ENCODE measurements at places on chromosomes 12 and 14.

GRCh38 chr14:69291396-69291795 lies 31.4 kb downstream of the GALNT16 start:
- DNase-seq, result no peak

DNA sequence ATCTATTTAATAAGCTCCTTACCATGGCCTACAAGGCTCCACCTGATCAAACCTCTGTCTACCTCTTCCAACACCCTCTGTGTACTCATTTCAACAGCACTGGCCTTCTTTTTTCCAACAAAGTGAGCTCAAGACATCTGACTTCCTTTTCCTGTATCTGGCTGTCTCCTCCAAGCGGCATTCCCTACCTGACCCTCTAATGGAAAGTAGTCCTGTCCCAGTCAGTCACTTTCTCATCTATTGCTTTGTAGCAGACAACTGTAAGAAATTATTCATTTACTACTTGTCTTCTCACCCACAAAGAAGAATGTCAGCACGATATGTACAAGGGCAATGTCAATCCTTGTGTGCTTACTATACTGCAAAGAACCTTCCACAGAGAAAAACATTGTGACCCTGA lies 149.6 kb downstream of the MED13L start:
- no peak for DNase-seq

- no peak for DNase-seq
These were observed 39.5 kb upstream of the TOMM20L start for GRCh38 chr14:58356268-58356667.

GRCh38 chr12:51626629-51627028 lies 35.6 kb downstream of the SCN8A start:
- DNase-seq, result no peak

DNA sequence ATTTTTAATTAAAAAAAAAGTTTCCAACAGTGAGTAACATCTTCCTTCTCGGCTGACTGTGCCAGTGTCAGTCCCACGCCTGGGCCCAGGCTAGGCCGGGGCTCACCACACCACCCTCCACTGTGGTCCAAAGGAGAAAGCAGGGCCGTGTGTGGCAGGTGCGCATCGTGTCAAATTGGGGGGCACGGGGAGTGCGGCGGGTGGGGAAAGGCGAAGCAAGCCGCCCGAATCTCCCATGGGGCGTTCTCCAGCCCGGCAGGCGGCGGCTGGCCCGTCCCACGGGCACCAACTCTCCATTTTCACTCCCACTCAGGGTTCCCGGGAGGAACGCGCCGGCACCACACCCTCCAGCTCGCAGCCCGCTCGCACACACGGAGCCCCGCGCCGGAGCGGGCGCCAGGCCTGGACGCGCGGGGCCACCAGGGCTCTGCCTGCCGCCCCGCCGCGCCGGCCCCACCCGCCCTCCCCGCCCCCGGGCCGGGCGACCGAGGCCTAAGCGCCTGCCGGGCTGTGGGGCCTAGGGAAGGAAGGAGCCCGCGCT lies 604 bp downstream of the EEA1 start:
- peak; percentile 59 for DNase-seq

DNA sequence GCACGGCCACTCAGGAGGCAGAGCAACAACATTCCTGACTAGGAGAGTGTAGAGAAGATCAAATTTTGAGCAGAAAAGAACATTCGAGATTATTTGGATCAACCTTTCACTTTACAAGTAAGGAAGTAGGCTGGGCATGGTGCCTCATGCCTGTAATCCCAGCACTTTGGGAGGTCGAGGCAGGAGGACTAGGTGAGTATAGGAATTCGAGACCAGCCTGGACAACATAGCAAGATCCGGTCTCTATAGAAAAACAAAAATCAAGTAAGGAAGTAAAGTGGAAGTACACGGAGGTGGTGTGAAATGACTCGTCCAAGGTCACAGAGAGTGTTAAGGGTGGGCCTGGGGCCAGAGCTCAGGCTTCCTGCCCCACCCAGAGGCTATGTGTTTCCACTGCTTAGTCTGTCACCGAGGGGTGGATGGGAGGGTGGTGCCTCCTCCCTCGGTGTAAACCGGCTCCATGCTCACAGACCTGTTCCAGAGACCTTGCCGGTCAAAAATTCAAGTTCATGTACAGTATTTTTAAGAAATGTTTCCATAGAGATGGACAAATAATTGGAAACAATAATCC lies 51.9 kb downstream of the MAP1LC3B2 start:
- no peak for DNase-seq

DNA sequence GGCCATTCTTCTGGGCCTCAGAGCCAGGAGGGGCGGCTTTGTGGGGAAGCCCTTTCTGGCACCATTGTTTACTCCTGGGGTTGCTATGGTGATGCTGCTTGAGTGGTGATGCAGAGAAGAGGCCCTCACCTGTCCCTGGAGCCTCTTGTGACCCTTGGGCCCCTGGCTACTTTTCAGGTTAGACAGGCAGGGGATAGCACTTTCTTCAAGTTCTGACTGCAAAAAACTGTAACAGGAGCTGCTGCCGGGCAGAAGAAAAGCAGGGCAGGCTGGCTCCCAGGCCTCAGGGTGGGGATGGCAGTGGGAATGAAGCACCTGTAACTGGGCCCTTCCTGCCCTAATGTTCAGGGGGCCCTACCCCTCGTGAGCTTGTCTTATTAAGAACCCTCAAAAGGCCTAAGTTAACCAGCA lies at the start of gene TEX52:
Gene TEX52 (minus strand): TSS at position 19 of the 411 bp plus-strand sequence. CDS start 13 bp downstream, at position 6.
- DNase-seq, result no peak

DNA sequence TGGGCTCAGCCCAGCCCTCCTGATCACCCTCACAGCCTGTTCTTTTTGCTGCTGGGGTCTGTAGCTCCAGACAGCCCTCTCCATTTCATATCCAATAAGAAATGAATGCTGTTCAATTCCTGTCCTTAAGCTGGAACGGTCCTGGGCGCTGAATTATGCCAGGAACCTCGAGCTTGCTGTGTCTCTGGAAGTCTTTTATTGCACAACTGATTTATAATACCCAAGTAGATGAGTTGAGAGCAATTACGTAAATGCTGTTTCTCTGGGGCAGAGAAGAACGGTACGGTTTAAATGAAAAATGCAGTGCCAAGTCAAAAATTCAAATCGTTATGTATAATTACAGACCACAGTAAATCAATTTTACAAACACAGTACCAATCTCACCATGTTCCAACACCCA lies 161.0 kb downstream of the SAMD4A start:
- peak; percentile 61 for DNase-seq

- peak; percentile 55 for DNase-seq
These were observed 34.0 kb upstream of the ETV6 start for GRCh38 chr12:11615481-11615880.

DNA sequence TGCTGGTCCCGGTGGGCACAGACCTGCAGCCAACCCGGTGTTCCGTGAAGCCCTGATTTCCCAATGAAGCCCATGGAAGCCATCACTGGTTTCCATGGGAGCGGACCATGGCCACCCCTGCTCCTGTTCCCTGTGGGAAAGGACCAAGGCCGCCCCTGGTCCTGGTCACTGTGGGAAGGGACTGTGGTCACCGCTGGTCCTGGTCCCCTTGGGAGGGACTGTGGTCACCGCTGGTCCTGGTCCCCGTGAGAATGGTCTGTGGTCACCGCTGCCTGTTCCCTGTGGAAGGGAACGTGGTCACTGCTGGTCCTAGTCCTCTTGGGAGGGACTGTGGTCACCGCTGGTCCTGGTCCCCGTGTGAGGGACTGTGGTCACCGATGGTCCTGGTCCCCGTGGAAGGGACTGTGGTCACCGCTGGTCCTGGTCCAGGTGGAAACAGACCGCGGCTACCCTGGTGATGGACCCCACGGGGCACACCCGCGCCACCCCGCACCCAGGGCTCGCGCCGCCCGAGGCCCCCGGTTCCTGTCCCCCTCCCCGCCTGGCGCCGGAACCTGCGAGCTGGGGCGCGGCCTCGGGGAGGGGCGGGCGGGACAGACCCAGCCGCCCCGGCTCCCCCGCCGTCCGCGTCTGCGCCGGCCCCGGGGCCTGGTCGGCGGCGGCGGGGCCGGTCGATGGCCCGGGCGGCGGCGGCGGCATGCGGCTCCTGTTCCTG lies at the start of gene GLT1D1:
Gene GLT1D1 (plus strand): TSS at position 594 of the 715 bp plus-strand sequence. CDS start 104 bp downstream, at position 698.
- DNase-seq, result no peak

- DNase-seq, result no peak
These were observed 932.3 kb downstream of the FLRT2 start for GRCh38 chr14:86462193-86462753.

GRCh38 chr14:76917745-76918255 lies 91.6 kb downstream of the LRRC74A start:
- DNase-seq, result no peak

DNA sequence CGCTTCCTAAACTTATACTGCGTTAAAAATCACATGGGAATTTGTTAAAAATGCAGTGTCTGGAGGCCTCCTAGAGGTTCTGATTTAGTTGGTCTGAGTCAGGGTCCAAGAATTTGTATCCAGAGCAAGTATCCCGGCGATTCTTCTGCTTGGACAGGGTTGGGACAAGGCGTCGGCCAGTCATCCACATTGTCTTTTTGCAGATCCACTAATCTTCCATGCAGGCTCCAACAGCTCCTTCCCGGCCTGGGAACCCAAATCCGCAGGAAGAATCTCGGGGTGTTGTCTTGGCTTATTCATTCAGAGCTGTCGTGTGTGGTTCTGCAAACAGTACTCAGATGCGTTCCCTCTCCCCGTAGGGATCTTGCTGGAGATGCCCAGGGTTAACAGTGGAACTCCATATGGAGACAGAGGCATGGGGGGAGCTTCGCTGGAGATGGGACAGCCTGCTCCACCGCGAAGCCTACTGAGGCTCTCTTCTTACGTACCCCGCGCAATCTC lies 25.3 kb downstream of the GPRC5D start:
- DNase-seq, result no peak

DNA sequence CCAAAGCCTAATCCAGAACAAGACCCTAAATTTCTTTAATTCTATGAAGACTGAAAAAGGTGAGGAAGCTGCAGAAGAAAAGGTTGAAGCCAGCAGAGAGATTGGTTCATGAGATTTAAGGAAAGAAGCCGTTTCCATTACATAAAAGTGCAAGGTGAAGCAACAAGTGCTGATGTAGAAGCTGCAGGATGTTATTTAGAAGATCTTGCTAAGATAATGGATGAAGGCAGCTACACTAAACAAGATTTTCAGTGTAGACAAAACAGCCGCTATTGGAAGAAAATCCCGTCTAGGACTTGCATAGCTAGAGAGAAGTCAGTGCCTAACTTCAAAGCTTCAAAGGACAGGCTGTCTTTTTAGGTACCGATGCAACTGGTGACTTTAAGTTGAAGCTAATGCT lies 65.4 kb upstream of the AMIGO2 start:
- no peak for DNase-seq

Data from left lobe of liver (tissue), 2 donors.